Hematopoietic multipotent progenitor cell treated with erythropoietin and hydrocortisone succinate and interleukin-3 and kit ligand, for 15 days (in vitro differentiated cells): ENCODE measurements at places on chromosomes 13 and 19.
A peak's percentile ranks its signal among the peaks of the same experiment; 100 is the strongest.

- peak; percentile 79 for DNase-seq
Measured at GRCh38 chr19:21835810-21836444, at the start of gene ZNF43. Gene ZNF43, minus strand, starts transcription at chr19:21836182. Its CDS starts 144 bp downstream, at chr19:21836038.

GRCh38 chr19:48879025-48879637, 6.9 kb downstream of the PPP1R15A start:
- DNase-seq, result no peak

DNA sequence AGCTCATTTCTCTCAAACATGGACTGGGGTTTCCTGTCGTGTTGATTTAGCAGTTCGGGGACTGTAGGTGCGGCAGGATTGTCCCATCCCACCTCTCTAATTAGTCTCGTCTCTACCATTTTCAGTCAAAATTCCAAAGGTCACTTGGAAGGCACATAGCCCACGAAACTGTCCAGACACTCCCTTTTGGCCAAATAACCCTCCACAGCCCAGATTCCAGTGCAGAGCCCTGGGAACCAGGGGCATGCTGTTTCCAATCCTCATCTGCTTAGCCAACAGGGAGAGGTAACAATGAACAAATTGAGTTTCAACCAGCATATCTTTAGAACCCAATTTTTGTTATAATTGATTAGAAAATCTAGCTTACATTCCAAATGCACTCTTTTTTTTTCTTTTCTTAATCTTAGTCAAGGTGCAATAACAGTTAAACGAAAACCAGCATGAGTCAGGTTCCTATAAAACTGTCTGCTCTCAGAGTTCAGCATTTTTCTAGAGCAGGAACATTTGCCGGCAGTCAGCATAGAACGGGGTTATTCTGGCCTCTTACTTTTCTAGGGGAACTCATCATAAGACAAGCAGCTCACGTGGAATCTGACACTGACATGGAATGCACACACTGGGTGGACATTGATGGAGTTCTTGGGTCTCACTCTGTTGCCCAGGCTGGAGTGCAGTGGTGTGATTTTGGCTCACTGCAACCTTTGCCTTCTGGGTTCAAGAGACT, 14.4 kb upstream of the CEBPA start:
- no peak for DNase-seq

DNA sequence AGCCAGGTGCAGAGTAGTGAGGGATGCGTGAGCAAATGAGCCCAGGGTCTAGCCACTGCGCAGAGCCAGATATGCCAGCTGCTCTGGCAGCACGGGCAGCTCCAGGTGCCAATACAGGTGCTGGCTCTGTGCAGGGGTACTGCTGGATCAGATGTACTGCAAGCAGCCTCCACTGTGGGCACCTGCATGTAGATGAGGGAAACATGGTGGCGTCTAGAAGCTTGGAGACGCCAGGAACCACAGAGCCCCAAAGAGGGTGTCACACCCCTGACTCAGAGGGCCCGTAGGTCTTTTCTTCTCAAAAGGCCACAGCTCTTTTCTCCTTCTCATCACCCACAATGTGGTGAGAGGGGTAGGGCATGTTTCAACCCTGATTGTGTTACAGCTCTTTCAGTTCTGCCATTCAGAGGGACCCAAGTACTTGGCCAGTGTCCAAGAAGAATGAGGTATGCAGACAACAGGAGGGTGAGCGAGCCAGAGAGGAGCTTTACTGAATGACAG, 244.4 kb upstream of the SLITRK1 start:
- no peak for DNase-seq

DNA sequence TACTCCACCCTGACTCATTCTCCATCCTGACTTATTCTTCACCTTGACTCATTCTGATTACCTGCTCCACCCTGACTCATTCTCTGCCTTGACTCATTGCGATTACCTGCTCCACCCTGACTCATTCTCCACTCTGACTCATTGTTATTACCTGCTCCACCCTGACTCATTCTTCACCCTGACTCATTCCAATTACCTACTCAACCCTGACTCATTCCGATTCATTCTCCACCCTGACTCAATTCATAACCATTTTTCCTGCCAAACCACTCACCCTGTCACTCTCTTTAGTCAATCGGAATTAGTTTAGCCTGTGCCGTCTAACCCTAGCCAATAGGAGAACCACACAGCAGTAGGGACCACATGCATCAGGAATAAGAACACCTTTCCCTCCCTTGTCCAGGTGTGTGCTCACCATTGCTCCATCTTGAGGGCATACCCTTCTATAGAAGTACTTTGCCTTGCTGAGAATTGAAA, 1227.4 kb upstream of the PCDH20 start:
- DNase-seq, result no peak

GRCh38 chr13:39197647-39198007, 159.4 kb downstream of the NHLRC3 start:
- no peak for DNase-seq

- DNase-seq, result no peak
Measured at GRCh38 chr19:1199531-1199930, 6.0 kb upstream of the STK11 start.

- DNase-seq, result no peak
Measured at GRCh38 chr19:412356-413355, 3.7 kb upstream of the C2CD4C start.

GRCh38 chr19:32813862-32814425, 55.6 kb downstream of the SLC7A9 start:
- DNase-seq, result no peak

GRCh38 chr19:50505856-50506611, 5.0 kb downstream of the JOSD2 start:
- DNase-seq, result no peak
